Stimulated activated CD4-positive, alpha-beta T cell treated with anti-CD3 and anti-CD28 coated beads, TNF-alpha, amount 100 ng/mL, for 1 hour (primary cell): ENCODE measurements at places on chromosomes 13 and 19.

DNA sequence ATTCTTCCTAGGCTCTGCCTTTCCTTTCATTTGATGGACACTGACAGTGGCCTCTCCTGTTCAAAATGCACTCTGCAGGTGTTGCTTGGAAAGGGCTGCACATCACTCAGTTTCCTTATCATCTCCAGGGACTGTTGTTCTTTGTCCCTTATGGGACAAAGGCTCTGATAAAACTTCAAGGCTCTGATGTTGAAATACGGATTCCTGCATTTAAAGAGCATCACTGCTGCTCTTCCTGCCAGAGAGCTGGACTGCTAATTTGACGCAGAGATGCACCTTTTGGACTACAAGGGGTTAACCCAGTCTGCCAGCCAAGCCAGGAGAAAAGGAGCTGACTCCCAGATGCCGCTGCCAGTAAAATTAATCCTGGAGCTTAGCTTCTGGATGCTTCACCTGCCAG is 952.1 kb downstream of the DIAPH3 start:
- DNase-seq, result no peak

DNA sequence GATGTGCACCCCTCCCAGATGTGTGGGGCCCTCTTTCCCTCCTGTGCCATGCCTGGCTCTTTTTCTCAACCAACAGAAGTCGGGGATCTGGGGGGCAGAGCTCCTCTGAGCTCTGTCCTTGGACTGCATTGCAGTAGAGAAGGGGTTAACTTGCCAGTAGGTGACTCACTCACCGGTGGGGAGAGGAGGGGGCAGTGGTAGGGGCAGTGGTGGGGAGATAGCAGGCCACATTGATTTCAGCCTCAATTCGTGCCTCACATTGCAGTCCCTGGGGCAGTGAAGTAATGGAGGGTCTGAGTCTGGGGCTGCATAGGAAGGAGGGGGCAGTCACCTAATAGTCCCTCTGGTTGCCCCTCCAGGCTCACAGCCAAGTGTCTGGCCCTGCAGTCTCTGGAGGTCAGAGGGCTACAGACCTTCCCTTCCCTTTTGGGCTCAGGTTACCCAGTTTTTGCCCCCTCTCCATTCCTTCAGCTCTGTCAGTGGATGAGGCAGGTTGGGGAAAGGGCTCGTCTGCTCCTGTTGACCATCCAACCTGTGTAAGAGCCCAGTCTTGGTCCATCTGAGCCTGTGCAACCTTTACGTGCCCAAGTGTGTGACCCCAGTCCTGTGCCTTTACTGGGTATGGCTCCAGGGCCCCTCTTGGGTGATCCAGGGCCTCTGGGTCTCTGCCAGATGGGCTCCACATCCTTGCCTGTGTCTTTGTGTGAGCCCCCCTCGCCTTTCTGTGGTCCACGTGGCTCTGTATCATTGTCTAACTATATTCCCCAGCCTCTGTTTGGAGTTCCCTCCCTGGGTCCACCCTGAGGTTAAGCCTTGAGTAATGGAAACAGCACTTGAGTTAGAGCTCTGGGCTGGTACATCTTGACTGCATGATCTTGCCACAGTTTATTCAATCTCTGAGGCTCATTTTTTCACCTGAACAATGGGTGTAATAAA is 13.0 kb downstream of the CIC start:
- DNase-seq, result no peak

DNA sequence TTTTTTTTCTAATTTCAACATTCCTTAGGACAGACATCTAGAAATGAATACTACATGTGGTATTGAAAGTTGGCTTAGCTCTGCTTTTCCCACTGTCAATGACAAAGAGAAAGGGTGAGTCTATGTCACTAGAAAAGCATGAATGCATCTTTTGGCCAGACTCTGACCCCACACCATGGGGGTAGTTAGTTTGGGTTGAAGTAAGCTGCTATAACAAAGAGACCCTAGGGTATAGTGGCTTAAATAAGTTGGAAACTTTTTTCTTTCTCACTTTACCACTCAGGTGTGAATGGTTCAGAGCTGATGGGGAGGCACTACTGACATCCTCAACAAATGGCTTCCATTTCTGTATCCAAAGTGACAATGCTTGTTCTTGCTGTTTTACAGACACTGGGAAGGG is 161.5 kb downstream of the DLEU7 start:
- DNase-seq, result no peak

GRCh38 chr19:46076951-46077814 is 36.4 kb upstream of the IGFL4 start:
- no peak for DNase-seq

DNA sequence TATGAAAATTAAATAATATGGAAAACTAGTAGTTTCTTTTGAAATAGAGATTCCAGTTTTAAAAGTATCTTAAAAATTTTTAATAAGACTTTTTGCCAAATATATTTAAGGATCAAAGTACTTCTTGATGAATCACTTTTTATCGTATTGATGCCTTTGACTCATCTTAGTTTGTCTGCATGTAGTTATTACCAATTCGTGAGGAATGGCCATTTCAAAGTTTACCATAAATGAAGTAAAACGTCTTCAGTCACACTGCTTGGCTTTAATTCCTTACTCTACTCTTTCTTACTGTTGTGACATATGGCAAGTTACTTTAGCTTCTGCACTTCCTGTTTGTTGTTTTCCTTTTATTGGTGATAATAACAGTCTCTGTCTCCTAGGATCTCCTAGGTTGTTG is 38.3 kb downstream of the NDFIP2 start:
- DNase-seq, result no peak

DNA sequence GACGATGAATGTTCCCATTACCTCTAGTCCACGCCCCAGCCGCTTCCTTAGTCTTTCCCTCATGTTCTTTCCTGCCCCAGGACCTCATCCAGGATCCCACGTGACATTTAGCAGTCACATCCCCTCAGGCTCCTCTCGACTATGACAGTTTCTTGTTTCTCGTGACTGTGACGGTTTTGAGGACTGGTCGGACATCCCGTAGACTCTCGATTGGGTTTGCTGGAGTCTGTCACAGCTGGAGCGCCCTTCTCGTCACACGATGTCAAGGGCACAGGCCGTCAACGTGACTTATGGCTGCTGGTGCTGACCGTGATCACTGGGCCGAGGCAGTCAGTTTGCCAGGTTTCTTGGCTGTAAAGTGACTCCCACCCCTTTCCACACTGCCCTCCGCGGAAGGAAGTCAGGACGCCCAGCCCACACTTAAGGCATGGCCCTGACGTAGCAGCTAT is 22.8 kb downstream of the ELAVL1 start:
- no peak for DNase-seq

- no peak for DNase-seq
Measured at GRCh38 chr19:39518975-39519374, 4.0 kb downstream of the SELENOV start.

DNA sequence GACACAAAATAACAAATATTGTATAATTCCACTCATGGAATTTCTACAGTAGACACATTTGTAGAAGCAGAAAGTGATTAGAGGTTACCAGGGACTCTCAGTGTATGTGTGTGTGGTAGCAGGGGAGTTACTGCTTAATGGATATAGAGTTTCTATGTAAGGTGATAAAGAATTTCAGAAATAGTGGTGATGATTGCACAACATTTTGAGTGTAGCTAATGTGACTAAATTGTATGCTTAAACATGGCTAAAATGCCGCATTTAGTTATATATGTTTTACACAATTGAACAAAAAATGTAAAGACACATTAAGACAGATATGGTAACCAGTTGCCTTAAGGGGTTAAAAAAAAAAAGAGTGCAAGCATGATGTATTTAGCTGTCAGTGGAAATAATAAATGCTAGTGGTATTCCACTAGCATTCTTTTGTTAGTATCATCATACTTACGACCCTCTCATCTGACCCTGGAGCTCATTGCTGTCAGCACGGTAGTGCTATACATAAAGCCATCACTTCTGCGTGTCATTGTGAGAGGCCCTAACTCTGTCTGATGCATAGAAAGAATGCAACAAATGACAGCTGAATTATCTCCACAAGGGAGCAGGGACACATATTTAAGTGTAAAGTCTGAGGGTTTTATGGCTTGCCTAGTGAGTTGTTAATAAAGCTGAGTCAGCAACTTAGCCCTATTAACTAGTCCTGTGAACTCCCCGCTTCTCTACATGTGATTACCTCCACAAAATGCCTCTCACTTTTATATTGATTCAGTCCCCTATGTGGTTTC is 134.1 kb upstream of the RXFP2 start:
- no peak for DNase-seq

- DNase-seq, result no peak
Measured at GRCh38 chr13:44989941-44990340, 603 bp downstream of the GPALPP1 start.

GRCh38 chr19:29662604-29663404 is 2.5 kb upstream of the PLEKHF1 start:
- no peak for DNase-seq

- DNase-seq, result no peak
Measured at GRCh38 chr13:112256716-112257494, 119.2 kb upstream of the SPACA7 start.

GRCh38 chr19:23395041-23395721 is at the start of gene ZNF91:
TSS of gene ZNF91 (minus strand) at chr19:23395471. CDS start at chr19:23395354, 117 bp downstream.
- peak; percentile 77 for DNase-seq

- no peak for DNase-seq
Measured at GRCh38 chr19:1156305-1156801, 17.7 kb downstream of the SBNO2 start.
